ENCODE measurements at places on chromosomes 1 and 21. TPM values are rescaled to one million over a fixed set of nuclear protein-coding genes. Genes with fewer than 3 reads are reported as not detected.

- H3K36me3 ChIP-seq: no peaks in the 10 kb centered on the region
- H3K4me3 ChIP-seq: no peak overlapping the region
- DNase-seq: no peak
Observed at GRCh38 chr1:160610569-160611242, 31.4 kb upstream of the CD84 start.

DNA sequence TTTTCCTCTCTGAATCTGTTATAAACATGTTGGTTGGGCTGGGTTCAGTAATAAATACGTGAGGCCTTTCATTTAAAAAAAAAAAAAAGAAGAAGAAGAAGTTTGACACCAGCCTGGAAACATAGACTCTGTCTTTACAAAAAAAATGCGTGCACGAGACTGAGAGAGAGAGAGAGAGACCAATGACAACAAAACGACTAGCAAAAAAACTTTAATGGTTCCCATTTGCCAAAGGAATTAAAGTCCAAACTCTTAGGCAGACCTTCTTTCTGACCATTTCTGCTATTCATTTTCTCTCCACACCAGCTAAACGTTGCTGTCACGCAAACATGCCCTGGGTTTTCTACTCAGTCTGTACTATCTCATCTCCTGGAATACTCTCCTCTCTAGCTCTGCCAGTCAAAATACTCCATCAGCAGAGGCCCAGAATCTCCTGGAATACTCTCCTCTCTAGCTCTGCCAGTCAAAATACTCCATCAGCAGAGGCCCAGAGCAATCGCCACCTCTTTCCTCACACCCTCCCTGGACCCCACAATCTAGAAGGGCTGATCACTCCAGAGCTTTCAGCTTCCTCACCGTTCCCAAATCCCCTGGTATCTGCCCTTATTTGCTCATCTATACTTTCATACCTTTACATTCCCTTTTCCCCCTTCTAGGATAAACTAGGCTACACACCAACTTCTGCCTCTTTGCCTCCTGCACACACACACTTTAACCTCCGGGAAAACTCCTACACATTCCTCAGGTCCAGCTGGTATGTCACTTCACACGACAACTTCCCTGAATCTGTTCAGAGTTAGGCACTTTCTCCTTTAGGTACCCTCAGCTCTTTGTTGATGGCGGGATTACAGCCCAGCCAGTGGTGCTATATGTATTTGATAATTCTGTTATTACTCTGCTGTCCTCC is 100.0 kb downstream of the CDC7 start:
- H3K27ac ChIP-seq: no peak overlapping the region
- DNase-seq: no peak
- no peaks in the 10 kb centered on the region for H3K36me3 ChIP-seq
- no peaks in the 10 kb centered on the region for H3K4me1 ChIP-seq

GRCh38 chr1:217506878-217507277 is 124.0 kb downstream of the GPATCH2 start:
- H3K36me3 ChIP-seq: peaks cover 3% of the 10 kb centered on the region
- no peak overlapping the region for H3K4me3 ChIP-seq
- no peaks in the 10 kb centered on the region for H3K27me3 ChIP-seq
- DNase-seq: no peak

DNA sequence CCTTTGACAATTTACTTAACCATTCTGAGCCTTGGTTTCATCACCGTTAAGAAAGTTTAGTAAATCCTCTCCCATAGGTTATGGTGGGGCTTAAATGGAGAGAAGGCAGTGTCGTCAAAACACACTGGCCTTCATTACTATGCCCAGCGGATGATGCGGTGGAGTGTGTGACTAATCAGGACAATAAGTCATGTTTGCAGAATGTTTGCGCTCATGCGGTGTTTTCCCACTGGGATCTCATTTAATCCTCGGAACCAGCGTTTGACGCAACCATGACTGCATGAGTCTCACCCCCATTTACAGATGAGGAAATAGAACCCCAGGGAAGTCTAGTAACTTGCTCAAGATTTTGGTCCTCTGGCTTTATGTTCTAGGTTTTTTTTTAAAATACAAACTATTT is 17.5 kb downstream of the SLC26A9 start:
- H3K36me3 ChIP-seq: no peaks in the 10 kb centered on the region
- DNase-seq: peak; percentile 73
- H3K4me3 ChIP-seq: no peak overlapping the region
- H3K27me3 ChIP-seq: no peaks in the 10 kb centered on the region
- H3K4me1 ChIP-seq: peaks cover 9% of the 10 kb centered on the region

- H3K4me3 ChIP-seq: no peak overlapping the region
- H3K4me1 ChIP-seq: no peaks in the 10 kb centered on the region
- H3K36me3 ChIP-seq: peaks cover 49% of the 10 kb centered on the region
- DNase-seq: no peak
- H3K27ac ChIP-seq: no peak overlapping the region
Observed at GRCh38 chr1:11842154-11843041, 5.2 kb downstream of the NPPA start.

GRCh38 chr21:39568361-39568760 is 44.4 kb upstream of the B3GALT5 start:
- H3K4me1 ChIP-seq: no peaks in the 10 kb centered on the region
- no peak for DNase-seq
- no peaks in the 10 kb centered on the region for H3K27me3 ChIP-seq

DNA sequence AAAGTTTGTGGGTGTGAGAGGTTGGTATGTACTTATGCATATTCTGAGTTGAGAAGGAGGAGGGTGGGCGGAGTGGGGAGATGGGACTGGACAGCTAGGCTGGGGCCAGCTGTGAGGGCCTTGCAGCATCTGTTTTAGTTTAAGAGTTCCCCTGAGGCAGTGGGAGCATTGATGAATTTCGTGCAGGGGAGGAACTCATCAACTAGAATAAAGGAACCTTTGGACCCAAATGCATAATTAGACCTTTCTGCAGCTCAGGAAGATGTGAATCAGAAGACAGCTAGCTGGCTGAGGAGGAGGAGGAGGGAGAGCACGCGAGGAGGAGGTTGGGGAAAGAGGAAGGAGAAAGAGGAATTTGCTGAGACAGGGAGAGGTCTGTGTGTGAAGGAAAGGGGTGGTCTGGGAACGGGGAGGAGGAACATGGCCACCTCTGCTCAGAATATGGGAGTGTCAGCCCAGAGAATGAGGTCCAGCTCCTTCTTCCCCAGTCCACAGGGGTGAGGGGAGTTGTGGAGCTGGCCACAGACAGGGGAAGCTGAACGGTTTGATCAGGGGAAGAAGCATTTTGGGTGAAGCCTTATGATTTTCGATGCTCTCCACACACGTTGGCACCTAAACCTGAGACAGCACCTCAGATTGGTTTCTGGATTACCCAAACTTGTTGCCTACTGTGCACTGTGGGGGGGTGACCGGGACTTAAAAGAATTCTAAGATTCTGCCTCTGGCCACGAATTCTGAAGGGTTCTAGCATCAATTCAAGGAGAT is 27.7 kb downstream of the MYOG start:
- no peaks in the 10 kb centered on the region for H3K4me1 ChIP-seq
- no peaks in the 10 kb centered on the region for H3K36me3 ChIP-seq
- no peak for DNase-seq

DNA sequence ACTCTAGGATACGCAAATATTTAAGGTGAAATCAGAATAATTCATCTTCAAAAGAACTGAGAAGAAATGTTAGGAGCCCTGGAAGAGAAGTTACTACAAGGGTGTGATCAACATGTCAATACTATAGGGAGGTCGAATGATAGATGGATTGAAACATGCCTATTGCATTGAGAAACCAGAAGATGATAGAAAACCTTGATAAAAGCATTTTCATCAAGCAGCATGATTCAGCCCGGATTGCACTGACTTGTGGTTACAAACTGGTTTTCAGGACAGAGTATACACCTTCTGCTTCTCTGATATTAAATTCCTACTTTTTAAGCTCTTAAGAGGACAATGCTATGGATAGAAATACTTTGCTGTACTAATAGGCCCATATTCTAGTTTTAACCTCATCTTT is 164.2 kb downstream of the FMN2 start:
- H3K4me3 ChIP-seq: no peak overlapping the region
- H3K27me3 ChIP-seq: no peaks in the 10 kb centered on the region
- H3K36me3 ChIP-seq: peaks cover 19% of the 10 kb centered on the region
- DNase-seq: no peak
- peaks cover 25% of the 10 kb centered on the region for H3K4me1 ChIP-seq

DNA sequence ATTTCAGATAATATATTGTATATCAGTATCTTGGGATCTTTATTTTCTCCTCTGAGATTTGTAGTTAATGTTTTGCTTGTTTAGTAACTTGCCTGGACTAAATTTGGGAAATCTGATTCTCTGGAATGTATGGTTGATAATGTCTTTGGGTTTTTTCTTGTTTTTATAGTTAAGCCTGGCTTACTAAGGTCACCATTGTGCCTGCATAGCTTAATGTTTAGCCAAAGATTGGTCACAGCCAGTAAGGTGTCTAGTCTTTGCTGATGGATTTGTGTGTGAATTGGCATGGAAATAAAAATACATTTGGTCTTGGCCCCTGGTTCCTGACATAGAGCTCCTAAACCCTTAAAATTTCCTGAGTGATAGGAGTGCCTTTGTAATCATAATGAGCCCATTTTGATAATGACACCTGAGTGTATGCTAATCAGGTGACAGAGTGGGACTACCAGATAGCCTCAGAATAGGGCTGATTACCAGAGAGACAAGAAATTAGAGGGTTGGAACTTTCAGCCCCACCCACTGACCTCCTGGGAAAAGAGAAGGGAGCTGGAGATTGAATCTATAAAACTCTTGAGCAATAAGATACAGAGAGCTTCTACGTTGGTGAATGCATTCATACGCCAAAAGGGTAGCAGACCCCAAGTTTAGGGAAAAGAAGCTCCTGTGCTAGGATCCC is 47.9 kb upstream of the NUF2 start:
- no peaks in the 10 kb centered on the region for H3K36me3 ChIP-seq
- no peaks in the 10 kb centered on the region for H3K4me1 ChIP-seq
- H3K4me3 ChIP-seq: no peak overlapping the region
- DNase-seq: no peak
- H3K27ac ChIP-seq: no peak overlapping the region

- no peaks in the 10 kb centered on the region for H3K36me3 ChIP-seq
- H3K27me3 ChIP-seq: no peaks in the 10 kb centered on the region
- H3K4me1 ChIP-seq: peaks cover 30% of the 10 kb centered on the region
- H3K4me3 ChIP-seq: no peak overlapping the region
- no peak overlapping the region for H3K27ac ChIP-seq
Observed at GRCh38 chr1:212162635-212163034, 122.6 kb upstream of the PPP2R5A start.

DNA sequence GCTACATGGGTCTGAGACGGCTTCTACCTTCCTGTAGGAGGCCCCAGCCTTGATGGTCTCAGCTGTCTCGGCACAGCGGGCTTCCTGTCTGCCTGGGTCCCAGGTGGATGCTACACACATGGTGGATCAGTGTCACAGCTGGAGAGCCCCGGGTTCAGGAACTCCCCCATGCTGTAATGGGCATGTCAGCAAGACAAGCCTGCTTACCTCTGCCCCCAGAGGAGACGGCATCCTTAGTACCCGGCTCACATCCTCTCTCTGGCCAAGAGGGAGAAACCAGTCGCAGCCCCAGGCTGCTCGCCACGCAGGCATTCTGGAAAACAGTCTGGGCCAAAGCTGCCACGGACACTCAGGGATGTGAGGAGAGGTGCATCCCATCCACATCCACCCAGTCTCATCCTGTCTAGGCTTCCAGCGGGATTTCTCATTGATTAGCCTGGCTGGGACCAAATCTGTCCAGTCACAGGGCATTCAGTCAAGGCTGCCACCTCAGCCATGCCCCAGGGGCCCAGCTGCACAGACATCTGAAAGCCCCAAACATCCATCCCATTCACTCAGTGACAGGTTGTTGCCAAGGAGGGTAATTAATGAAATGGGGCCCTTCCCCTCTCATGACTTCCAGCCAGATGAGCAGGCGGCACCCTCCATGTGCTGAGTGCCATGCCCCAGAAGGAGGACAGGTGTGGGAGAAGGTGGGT is 10.5 kb downstream of the SNAP47 start:
- H3K4me3 ChIP-seq: no peak overlapping the region
- peaks cover 23% of the 10 kb centered on the region for H3K36me3 ChIP-seq
- no peak overlapping the region for H3K27ac ChIP-seq
- H3K4me1 ChIP-seq: no peaks in the 10 kb centered on the region
- no peak for DNase-seq
- H3K27me3 ChIP-seq: no peaks in the 10 kb centered on the region

GRCh38 chr1:118158924-118159323 is 26.1 kb downstream of the SPAG17 start:
- no peak overlapping the region for H3K4me3 ChIP-seq
- H3K36me3 ChIP-seq: no peaks in the 10 kb centered on the region
- peak; percentile 51 for DNase-seq
- H3K4me1 ChIP-seq: peaks cover 18% of the 10 kb centered on the region
- H3K27ac ChIP-seq: peak overlapping the region; percentile 15

- H3K4me1 ChIP-seq: peaks cover 7% of the 10 kb centered on the region
- H3K4me3 ChIP-seq: no peak overlapping the region
- H3K27me3 ChIP-seq: no peaks in the 10 kb centered on the region
- H3K36me3 ChIP-seq: no peaks in the 10 kb centered on the region
Observed at GRCh38 chr1:193971595-193971994, 785.2 kb upstream of the B3GALT2 start.

- H3K27me3 ChIP-seq: peaks cover 56% of the 10 kb centered on the region
- H3K27ac ChIP-seq: no peak overlapping the region
- no peak overlapping the region for H3K4me3 ChIP-seq
- no peaks in the 10 kb centered on the region for H3K36me3 ChIP-seq
Observed at GRCh38 chr1:214233856-214234634, 46.9 kb upstream of the SMYD2 start.

The PDPN gene
- total RNA-seq: 36.0 TPM

The VHLL gene
- total RNA-seq: not detected

The CFAP107 gene
- not detected for total RNA-seq

The OPRD1 gene
- 0.03 TPM for total RNA-seq

Measured in SJSA1 (cell line).